ENCODE measurements at places on chromosomes 13 and 19.

GRCh38 chr13:30371649-30372265 is 50.5 kb upstream of the UBE2L5 start:
- peak; percentile 16 for DNase-seq

DNA sequence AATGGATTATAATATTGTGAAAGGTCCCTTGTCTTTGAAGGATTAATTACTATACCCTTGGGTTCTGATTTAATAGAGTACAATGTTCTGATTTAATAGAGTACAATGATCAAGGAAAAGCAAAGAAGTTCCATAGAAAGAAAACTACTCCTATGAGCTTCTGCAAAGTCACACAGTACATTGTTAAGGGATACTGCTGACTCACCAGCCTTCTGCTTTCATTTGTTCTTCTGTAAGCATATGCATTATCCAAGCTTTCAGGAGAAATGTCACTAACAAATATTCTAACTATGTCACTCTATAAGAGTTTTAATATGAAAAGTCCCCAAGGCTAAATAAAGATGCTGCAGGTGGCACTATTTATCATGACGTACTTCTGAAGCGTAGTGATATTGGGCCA is 396.7 kb downstream of the RFC3 start:
- no peak for DNase-seq

GRCh38 chr19:38929929-38930775 is at the start of gene SARS2:
Gene SARS2 (minus strand): TSS chr19:38930763. CDS start chr19:38930736, 27 bp downstream.
- DNase-seq: peak; percentile 98

DNA sequence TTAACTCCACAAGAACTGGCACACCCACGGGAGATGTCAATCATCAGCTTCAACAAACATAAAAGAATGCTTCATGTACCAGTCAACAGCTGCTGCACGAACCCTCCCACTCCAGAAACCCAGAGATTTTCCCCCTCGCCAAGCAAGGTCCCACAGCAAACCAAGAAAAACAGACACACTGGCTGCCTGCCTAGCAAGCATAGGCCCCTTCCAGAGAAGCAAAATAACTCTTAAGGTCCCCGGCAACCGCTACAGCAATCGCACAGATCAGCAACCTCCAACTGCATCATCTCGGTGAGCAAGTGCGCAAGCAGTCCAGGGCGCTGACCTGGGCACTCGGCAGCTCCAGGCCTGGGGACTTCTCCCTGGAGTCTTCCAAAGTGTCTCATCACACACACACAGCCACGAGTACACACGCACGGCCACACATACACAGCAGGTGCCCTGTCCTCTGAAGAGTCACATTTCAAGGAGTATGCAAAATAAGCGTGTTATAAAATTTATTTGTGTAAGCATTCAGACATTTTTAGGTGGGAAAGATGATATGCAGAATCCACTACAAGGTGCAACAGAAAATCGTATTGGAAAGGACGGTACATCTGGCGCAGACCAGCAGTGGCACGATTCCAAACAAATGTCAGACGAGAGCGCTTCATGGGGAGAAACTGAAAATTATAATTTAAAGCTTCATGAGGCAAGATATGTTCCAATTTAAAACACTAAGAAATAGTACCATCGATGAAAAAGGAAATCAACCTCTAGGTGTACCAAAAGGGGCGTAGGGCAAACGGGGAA is 125.0 kb downstream of the STK24 start:
- no peak for DNase-seq

GRCh38 chr19:43639519-43640423 is at the start of gene CADM4:
Gene CADM4 (minus strand): TSS chr19:43639850. CDS start chr19:43639790, 60 bp downstream.
- DNase-seq: no peak

DNA sequence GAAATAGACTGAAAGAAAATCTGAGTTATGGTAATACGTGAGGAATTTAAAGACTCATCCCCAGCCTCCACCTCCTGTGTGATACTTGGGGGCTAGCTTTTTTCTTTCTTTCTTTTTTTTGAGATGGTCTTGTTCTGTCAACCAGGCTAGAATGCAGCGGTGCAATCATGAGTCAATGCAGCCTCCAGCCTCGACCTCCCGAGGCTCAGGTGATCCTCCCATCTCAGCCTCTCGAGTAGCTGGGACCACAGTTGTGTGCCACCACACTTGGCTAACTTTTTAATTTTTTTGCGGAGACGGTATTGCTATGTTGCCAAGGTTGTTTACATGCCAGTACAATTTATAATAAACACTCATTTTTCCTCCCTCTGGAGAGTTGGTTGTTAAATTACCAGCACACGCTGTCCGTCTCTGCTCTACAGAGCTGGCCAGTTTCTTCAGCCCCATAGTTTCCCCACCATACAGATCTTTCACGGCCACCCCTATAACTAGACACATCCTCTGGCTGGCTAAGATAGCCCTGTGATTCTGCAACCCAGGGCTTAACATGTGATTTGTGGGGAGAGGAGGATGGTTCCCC is 4.8 kb downstream of the TNFSF9 start:
- no peak for DNase-seq

DNA sequence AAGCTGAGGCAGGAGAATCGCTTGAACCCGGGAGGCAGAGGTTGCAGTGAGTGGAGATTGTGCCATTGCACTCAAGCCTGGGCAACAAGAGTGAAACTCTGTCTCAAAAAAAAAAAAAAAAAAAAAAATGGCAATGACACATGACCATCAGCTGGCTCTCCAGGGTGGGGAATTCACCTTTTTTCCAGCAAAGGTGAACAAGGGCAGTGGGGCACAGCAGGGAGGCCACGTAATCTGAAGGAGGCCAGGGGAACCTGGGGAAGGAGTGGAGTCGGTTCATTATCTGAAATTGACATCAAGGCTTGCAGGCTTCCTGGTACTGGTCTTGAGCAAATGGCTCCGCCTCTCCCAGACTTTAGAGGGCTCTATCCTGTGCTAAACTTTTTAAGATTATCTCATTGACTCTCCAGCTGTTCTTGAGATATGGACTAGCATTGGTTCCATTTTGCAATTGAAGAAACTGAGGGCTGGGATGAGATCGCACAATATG is 28.1 kb downstream of the KEAP1 start:
- DNase-seq: no peak

DNA sequence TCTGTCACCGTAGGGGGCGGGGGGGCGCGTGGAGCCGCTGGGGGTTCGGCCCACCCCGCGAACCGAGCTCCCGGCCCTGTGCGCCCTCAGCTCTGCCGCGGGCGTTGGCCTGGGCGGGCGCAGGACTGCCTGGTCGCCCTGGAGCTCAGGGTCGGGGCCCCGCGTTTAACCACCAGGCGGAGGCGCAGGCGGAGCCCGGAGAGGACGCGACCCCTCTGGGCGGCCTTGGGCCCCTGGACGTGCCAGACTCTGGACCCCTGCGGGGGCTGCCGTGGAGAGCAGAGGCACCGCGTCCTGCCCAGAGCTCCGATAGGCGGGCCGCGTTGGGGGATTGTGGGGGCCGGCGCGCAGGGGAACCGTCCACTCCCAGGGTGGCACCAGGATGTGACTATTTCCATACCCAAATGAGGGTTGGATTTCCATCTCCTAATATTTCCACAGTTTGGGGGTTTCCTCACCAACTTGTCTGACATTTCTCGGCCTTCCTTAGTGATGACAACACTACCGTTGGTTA is 13.0 kb upstream of the USP29 start:
- no peak for DNase-seq

- DNase-seq: no peak
These were observed 151.6 kb downstream of the IER2 start for GRCh38 chr19:13301627-13302334.

DNA sequence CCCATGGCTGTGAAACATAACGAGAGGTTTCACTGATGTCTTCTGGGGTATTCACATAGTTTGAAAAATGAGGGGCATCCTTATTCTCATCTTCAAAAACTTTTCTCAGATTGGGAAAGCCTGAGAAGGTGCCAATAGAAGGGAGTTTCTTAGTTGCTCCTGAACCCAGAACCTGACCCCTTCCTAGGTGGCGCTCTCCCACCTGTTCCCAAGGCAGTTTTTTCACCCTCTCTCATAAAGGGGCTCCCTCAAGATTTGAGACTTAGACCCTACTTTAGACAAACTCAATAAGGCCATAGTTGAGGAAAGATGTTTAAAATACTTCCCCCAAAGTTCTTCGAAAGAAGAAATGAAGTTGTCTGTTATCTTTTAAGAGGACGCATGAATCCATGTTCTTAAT is 142.2 kb downstream of the FGF9 start:
- DNase-seq: no peak

DNA sequence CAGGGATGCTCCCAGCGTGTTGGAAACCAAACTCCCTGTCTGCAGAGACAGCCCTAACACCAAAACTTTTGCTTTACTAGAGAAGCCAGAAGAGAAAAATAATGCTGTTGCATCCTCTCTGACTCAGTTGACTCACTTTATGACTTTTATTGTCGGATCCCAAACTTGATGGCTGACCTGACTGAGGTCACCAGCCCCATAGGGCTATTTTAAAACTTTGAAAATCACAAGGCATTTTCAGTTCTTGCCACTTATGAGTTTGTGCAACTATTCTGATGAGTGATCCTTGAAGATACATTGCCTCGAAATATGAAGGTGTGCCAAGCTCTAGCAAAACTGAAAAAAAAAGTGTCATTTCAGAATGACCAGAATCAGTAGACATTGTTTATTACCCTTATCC is 320.2 kb downstream of the DLEU7 start:
- no peak for DNase-seq

GRCh38 chr19:31880283-31880682 is 465.1 kb upstream of the ZNF507 start:
- DNase-seq: no peak

GRCh38 chr13:33992881-33993336 is 175.0 kb downstream of the RFC3 start:
- peak; percentile 83 for DNase-seq

DNA sequence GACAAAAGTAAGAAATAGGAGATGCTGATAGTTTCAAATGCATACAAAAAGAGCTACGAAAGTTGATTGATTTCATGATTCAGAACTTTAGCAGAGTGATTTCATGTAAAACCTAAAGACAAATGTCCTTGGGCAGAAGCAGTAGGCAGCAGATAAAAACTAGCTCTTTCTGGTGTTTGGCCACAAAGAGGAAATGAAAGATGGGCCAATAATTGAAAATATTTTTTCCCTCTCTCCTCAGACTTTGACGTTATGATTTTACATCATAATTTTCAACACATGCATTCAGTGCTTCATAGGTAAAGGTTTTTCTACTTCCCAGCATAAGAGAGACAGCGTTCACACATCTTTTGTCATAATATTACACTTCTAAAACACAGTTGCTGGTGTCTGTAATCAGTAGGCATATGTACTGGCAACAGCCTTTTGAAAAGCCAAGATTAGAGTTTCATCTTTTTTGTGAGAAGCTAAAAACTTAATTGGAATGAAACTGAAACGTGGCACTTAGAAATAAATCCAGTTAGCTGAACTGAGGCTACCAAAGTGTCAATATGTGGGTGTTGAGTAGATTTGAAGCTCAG is 9.3 kb downstream of the SCEL start:
- no peak for DNase-seq

DNA sequence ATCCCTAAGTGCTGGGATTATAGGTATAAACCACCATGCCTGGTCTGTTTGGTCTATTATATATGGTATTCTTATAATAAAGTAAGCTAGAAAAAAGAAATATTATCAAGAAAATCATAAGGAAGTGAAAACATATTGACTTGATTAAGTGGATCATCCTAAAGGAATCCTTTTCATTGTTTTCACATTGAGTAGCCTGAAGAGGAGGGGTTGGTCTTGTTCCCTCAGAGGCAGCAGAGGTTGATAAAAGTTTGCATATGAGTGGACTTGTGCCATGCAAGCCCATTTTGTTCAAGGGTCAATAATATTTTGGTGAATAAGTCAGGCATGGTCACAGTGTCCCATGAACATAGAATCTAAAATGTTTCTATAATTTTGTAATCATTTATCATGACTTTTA is 52.7 kb downstream of the ZNF627 start:
- DNase-seq: no peak

DNA sequence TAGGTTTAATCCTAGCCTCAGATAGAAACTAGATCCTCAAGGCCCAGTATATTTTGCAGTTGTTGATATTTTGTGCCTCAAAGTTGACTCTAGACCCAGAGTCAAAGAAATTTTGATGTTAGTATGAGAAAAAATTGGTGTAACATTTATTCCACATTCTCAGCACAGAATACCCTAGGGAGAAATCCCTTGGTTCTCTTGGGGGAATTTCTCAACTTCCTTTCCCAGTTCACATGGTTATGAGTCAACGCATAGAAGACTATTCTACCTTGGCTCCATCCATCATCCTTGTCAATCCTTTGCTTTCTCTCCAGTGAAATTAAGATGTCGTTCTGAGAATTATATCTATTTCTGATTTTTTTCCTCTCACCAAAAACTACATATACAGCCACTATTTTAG is 145.3 kb downstream of the POSTN start:
- DNase-seq: no peak

DNA sequence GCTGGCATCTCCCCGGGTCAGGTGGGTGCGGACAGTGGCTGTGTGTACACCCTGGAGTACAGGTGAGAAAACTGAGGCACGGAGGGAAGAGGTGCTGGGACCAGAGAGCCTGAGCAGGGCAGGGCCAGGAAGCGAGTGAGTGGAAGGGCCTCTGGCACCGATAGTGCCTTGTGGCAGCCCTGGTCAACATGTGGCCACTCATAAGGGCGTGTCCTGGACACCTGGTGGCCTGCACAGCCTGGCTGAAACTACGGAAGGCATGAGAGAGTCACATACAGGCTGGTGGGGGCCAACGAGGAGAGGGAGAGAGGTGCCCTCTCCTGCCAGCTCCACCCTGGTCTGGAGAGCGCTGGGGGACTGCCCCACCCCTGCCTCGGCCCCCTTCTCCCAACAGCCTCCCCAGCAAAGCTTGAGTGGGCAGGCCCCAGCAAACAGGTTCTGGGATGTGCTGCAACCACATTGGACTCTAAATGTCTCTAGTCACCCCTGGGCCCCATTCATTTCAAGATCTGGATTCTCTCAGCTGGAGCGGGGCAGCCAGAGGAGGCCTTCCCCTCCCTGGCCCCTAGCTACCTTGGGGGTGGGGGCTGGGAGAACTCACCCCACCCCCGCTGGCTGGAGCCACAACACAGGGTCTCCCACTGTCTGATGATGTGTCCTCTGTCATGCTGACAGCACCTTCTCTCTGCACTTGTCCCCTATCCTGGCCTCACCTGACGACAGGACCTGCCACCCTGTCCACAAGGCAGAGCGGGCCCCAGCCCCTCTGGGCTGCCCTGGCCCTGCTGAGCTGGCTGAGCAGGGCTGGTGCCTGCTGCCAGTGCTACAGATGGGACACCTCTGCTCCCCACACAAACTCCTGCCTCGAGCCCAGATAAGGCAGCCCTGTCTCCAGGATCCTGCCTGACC is 5.8 kb downstream of the CBARP start:
- no peak for DNase-seq

DNA sequence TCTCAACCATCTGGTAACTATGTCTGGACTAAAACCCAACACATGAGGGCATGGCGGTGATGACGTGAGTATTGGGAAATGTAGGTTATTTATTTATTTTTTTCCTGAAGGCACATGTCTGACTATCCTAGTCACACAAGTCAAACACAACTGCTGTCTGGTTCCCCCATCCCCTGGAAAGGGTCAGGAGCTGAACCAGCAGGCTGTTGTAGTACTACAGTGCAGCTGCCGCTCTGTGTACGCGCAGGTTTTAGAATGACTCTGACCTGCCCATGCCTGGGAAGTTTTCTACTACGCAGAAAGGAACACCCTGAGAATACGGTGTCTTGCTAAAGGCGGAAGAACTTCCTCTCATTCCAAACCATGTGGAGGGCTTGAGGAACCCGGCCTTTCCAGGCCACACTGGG is 1.2 kb downstream of the SLC7A1 start:
- DNase-seq: peak; percentile 33
